ENCODE measurements at places on chromosomes 3 and 15.
A peak's percentile ranks its signal among the peaks of the same experiment; 100 is the strongest.

- no peak for DNase-seq
Measured at GRCh38 chr3:129554356-129555152, 11.6 kb downstream of the H1-8 start.

GRCh38 chr3:157160658-157161424, 894 bp upstream of the CCNL1 start:
- DNase-seq = peak; percentile 61

DNA sequence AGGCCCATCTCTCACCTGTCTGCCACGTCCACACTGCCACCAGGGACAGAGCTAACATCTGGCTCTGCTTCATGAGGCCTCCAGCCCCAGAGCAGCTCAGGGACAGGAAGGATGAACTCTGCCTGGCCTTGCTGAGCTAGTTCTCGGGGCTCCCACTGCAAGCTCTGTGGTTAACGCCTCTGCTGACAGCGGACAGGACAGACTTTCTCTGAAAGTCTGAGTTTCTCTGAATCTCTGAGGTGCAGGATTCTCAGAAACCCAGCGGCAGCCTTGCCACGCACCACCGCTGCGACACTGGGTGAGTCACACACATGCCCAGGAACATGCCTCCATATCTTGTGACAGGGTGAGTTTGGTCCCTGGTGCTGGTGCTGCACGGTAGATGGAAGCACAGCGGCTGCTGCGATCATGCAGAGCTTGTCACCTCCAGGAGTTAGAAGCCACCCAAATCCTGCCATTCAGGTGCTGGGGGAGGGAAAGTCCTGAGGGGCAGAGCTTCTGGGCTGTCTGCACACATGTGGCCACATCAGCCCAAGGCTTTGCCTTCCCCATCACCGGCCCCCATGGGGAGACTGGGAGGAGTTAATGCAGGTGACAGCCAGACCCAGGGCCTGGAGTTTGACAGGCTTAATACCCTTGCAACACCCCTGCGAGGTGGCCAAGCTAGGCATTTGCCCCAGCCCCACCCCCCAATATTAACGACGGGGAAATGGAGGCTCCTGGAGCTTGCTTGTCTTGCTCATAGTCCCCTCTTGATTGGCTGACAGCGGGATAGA, 267.0 kb downstream of the PLCL2 start:
- no peak for DNase-seq

GRCh38 chr3:194487289-194488054, 670 bp upstream of the ATP13A3 start:
- DNase-seq = peak; percentile 72

DNA sequence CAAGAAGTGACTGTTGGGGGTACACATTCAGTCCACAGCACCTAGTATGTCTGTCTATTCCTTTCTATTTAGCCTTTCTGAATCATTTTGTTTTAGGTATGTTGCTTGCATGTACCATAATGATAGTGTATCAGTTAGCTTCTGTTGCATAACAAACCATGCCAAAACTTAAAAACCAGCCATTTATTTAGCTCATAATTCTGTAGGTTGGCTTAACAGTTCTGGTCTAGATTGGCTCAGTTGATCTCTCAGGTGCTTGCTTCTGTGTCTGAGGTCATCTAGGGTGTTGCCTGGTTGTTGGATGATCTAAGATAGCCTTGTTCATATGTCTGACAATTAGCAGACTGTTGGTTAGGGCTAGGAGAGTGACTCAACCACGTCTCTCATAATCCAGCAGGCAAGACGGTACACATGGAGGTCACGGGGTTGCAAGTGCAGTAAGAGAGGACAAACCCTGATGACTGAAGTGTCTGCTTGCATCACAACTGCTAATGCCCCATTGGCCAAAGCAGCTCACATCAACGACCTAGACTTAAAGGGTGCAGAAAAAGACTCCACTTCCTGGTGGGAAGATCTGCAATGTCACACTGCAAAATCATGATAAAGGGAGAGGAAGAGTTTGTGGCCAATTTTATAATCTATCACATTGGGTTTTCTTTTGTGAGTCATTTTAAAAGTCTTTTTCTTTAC, 6.8 kb upstream of the PDCD6IP start:
- no peak for DNase-seq

- DNase-seq = peak; percentile 25
Measured at GRCh38 chr15:69328739-69329138, 30.0 kb downstream of the PAQR5 start.

- DNase-seq = peak; percentile 34
Measured at GRCh38 chr3:129316248-129317013, 37.8 kb downstream of the HMCES start.

GRCh38 chr3:171854649-171855305, 11.6 kb downstream of the TMEM212 start:
- no peak for DNase-seq

GRCh38 chr15:64373360-64373759, 7.9 kb downstream of the PCLAF start:
- no peak for DNase-seq

DNA sequence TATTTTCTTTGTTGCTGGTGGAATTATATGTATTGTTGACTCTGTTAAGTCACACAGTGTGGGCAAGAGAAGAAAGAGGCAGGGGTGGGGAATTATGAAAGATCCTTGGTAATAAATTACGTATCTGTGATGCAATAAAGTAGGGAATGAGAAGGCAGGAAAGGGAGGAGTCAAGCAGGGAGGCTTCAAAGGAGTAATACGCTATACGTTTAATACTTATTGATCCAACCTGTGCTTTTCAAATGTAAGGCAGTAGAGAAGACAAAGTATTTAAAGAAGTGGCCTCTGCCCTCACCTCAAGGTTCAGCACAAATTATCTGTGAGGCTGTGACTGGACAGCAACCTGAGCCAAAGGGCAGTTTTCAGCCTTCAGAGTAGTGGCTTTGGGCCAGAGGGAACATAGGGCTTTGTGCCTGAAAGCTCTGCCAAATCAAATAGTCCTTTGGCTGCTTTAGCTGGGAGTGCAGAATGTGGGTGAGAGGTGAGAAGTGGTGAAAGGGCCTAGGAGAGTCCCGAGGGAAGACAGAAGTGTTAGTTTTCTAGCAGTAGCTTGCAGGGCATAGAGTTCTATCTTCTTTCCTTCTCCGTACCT, 1.2 kb upstream of the PLIN1 start:
- no peak for DNase-seq

DNA sequence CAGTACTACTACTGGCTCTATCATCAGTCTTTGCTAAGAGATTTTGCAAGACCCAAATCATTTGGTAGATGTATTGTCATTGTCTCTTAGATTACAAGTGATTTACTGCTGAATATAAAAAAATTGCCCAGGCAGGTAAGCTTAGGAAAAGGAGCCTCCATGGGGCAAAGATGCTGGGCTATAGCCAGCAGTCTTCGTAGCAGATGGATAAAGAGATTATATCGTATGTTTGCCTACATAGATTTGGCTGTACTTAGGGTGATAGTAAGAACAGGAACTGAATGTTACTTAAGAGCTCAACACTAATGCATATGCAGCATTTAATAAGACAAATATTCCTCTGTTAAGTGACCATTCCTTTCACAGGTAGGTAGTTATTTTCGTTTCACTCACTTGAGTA, 48.9 kb downstream of the PTPRG start:
- DNase-seq = no peak

- DNase-seq = no peak
Measured at GRCh38 chr3:66722675-66723074, 221.9 kb upstream of the LRIG1 start.

GRCh38 chr3:13281507-13282357, 138.4 kb downstream of the NUP210 start:
- peak; percentile 52 for DNase-seq
